ENCODE measurements at places on chromosomes 7 and 10.
A peak's percentile ranks its signal among the peaks of the same experiment; 100 is the strongest.

DNA sequence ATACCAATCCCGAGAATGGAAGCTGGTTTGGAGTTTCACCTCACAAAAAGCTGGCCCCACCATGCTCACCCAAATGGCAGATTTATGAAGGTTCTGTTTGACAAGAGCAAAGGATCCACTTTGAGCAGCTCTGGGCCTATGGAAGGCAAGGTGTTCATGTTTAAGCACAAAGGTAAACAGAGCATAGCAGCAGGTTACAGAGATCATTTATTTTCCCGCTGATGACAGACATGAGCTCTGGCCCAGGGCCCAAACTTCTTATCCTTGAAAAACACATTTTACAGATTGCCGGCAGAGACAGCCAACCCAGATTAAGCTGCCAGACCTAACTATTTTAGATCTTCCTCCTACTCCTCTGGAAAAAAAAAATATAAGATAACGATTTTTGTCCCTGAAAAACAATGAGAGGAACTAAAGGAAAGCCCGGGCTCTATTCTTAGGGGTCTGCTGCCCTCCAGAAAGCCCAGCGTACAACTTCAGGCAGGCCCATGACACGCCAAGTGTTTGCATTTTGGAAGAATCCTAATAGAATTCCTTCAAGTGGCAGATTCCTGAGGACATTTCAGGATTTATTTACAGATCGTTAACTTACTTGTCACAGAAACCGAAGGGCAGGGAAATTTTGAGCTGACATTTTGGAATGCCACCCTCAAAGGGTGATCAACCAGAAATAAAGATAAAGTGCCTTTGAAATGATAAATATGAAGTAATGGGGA is 40.0 kb downstream of the SYPL1 start:
- DNase-seq, result no peak

GRCh38 chr7:49397750-49398149 is 375.7 kb upstream of the VWC2 start:
- DNase-seq, result no peak

DNA sequence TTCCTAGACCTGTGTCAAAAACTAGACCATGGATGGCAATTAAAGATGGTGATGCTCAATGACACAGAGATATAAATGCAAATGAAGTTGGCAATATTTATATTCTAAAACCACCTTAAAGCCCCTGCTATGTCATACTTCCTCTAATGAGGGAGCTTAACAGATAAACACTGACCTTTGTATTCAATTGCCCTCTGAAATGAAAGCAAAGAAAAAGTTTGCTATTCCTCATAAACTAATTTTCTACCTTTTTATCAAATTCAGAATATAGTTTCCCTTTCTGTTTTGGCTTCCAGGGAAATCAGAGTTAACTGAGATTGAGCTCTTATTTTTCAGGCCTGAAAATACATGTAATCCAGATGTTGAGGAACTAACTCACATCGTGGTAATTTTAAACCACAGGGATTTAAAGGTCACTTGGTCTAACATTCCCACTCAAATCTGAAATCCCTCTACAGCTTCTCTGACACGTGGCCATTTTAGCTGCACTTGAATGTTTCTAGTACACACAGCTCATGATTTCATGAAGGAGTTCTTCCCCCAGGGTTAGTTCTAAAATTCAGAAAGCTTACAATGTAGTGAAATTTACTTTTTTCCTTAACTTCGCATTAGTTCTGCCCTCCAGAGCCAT is 37.9 kb upstream of the ABCB5 start:
- DNase-seq, result no peak

DNA sequence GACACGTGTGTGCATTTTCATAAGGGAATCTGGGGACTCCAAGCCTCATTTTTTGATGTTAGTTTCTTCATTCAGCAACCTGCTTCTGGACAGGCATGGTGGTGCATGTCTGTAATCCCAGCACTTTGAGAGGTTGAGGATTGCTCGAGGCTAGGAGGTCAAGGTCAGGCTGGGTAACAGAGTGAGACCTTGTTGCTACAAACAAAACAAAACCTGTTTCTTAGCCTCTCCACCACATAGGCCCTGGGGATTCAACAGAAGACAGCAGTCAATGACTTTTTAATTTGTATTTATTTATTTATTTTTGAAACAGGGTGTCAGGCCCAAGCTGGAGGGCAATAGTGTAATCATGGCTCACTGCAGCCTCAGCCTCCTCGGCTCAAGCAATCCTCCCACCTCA is 6.9 kb upstream of the CYTH3 start:
- DNase-seq, result no peak

DNA sequence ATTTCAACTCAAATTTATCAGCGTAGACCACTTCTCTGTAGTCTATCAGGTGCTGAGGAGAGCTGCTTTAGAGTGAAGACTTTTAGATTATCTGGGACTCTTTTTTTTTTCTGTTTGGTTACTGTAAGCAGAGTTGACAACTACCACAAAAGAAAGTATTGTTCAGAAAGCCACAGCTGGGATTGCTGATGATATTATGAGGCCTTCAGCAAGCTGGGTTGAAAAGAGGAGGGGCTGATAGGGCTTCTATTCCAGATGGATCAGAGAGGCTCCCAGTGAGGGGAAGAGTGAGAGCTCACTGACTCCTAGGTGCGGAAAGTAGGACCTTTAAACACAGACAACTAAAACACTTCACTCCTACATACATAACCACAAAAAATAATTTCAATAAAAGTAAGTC is 188.5 kb upstream of the FERD3L start:
- DNase-seq, result no peak

DNA sequence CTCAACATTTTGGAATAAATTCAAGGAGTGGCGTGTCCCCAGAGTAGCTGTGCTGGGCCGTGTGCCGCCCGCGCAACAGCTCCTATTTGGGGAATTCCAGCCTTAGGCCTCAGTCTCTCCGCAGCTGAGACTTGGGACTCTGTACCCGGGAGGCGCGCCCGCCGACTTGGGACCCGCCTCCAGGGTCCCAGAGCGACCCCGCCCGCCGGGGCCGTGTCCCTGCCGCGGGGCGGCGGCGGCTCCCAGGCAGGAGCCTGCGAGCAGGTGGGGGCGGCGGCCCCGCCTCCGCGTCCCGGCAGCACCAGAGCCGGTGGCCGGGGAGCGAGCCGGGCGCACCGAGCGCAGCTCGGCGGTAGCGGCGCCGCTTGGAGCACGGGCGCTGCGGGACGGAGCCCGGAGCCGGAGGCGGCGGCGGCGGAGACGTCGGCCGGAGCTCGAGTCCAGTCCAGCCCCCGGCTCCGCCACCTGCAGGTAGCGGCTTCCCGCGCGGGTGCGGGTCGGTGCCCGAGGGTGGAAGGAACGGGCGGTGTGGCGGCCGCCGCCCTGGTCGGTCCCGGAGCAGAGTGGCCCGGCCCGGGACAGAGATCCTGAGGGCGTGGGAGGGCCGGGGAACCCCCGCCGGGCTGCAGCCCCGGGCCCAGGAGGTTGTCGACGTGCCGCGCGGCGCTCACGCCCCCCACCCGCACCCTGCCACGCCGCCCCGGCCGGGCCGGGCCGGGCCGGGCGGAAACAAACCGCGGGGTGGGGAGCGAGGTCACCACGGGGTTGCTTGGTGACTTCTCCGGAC is at the start of gene WIPF3:
WIPF3 (plus strand) TSS at position 301 of the 787 bp plus-strand sequence. CDS start 28,217 bp downstream, outside the sequence.
- no peak for DNase-seq

- no peak for DNase-seq
Measured at GRCh38 chr7:42843205-42843800, 68.6 kb downstream of the C7orf25 start.

DNA sequence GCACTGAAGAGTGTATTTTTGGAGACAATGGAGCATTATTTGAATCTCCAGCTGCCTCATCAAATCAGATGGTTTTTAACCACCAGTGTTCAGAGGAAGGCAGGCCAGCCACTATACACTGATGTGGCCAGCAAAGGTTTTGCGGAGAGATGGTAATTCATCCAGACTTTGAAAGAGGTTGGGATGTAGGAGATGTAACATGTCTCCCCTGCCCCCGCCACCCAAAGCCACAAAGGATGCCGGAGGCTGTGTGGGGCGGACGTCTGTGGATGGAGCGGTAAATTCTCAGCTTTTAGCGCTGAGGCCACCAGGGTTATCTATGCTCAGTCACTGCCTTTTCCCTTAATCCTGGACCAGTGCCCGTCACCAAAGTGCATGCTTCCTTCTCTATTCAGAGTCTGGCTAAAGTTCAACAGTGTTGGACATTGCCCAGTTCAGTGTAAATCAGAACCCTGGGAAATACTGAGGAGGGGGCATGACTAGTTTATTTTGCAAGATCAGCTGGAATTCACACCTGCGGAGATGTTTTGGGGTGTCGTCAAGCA is 3.7 kb upstream of the TRIP6 start:
- no peak for DNase-seq

DNA sequence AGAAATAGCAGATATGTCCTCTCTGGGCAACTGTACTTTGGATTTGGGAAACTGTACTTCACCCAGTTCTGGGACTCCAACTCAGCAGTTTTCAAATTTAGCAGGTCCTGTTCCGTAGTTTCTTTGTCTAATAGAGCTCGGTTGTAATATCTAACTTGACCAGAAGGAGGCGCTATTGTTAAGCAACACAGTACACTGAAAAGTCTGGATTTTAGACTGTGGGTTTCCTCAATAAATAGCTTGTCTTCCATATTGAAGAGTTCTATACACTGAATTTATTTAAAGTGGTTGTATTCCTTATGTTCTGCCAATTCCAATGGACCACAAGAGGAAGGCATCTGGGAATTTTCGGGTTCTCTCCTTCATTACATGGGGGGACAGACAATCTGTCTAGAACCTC is 39.8 kb downstream of the ELFN1 start:
- no peak for DNase-seq

GRCh38 chr7:111229916-111230315 is 139.0 kb downstream of the LRRN3 start:
- no peak for DNase-seq

DNA sequence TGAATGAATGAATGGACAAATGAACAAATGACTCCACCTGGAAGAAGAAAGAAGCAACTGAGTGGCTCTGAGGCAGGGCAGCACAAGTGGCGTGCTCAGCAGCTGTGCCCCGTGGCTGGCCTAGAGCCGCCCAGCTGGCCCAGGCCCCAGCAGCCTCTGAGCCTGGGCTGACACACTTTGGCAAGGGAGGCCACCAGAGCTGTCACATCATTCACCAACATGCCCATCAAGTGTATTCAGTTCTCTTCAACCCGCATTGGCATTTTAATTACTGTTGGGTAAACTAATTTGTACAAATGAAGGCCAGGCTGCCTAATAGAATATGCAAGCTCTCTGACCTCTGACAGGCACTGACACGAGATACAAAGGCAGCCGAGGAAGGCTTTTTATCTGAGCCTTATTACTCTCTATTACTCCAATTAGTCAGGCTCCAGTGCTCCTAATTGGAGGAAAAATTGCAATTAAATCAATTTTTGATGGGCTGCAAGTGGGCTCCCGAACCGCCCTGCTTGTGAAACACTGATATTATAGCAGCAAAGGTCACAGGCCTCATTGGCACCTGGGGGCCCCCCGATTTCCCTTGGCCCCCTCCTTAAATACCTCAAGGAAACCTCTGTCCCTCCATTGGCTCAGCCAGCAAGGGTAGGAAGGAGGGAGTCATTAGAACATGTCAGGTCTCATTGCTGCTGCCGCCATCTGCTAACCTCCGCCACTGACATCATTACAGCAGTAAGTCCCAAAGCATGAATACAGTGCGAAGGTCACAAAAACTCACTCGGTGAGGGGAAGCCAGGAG is 41.9 kb downstream of the DPCD start:
- DNase-seq, result no peak

DNA sequence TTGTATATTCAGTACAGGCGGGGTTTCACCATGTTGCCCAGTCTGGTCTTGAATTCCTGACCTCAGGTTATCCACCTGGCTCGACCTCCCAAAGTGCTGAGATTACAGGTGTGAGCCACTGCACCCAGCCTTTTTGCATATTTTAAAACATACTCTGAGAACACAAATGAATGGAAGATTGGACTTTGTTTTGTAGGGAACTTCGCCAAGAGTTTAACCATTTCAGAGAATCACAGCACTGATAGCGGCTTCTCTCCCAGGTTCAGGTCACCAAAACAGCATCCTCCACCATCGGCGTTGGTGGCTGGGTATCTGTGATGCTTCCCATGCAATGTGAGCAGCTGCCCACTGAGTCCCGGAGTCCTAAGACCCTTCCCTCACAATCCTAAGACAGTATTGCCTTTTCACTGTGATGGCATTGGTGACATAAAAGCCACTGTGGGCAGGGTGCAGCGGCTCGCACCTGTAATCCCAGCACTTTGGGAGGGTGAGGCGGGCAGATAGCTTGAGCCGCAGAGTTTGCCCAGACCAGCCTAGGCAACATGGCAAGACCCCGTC is 42.3 kb upstream of the PSAP start:
- DNase-seq, result no peak

- no peak for DNase-seq
Measured at GRCh38 chr10:6788731-6789130, 208.7 kb upstream of the PRKCQ start.

- peak; percentile 32 for DNase-seq
Measured at GRCh38 chr10:1392127-1392526, 335.9 kb downstream of the WDR37 start.

- no peak for DNase-seq
Measured at GRCh38 chr10:96395931-96396877, 37.4 kb upstream of the OPALIN start.

DNA sequence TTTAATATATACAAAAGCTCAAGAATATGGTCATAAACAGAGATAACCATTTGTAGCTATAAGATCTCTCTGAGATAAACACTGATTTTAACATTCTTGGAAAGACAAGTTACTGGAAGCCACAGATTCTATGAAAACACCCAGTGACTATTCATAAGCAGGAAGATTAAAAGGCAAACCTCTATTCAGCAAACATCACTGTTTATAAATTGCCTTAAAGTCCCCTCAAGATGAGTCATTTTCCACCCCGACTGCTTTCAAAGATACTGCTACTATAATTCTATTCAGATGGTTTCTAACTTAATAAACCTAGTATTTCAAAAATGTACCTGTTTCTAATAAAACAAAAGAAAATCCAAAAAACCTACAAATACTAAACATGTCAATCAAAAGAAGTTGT is 21.0 kb downstream of the TM9SF3 start:
- no peak for DNase-seq

- no peak for DNase-seq
Measured at GRCh38 chr10:6180480-6181110, 22.1 kb upstream of the PFKFB3 start.

Data from osteocyte (in vitro differentiated cells).